ENCODE measurements at places on chromosomes 7 and 10. TPM values are rescaled to one million over a fixed set of nuclear protein-coding genes. Genes with fewer than 3 reads are reported as not detected.

The MBL2 gene
- under 0.01 TPM for total RNA-seq

The AKR1C1 gene
- 140 TPM for total RNA-seq

The NUTM2E gene
- not detected for total RNA-seq

The STRIP2 gene
- total RNA-seq = 19.7 TPM

The MGMT gene
- 18.3 TPM for total RNA-seq

The GNGT1 gene
- not detected for total RNA-seq

The ELMO1 gene
- total RNA-seq = 2.2 TPM

The KLLN gene
- total RNA-seq = 0.59 TPM

The UBTD1 gene
- total RNA-seq = 32.7 TPM

The GPR141 gene
- total RNA-seq = not detected

The ENO4 gene
- total RNA-seq = 0.29 TPM

The H2BK1 gene
- not detected for total RNA-seq

The ADAM22 gene
- total RNA-seq = 0.36 TPM

The CEP55 gene
- total RNA-seq = 4.7 TPM

The ANXA8 gene
- 0.72 TPM for total RNA-seq

The DOCK4 gene
- 31.8 TPM for total RNA-seq

The ST7 gene
- 19.9 TPM for total RNA-seq

The FRMD4A gene
- total RNA-seq = 42.4 TPM

The NKX6-2 gene
- not detected for total RNA-seq

The MYO1G gene
- 0.29 TPM for total RNA-seq

The OPN1SW gene
- total RNA-seq = not detected

The PTF1A gene
- not detected for total RNA-seq

The ENTPD1 gene
- total RNA-seq = 10.6 TPM

The TRIM50 gene
- total RNA-seq = not detected

The STAG3 gene
- total RNA-seq = 0.59 TPM

The PNLIP gene
- total RNA-seq = not detected

The HOXA7 gene
- total RNA-seq = 4.4 TPM

The FEZF1 gene
- not detected for total RNA-seq

The CCT6A gene
- total RNA-seq = 141 TPM

The FAM25A gene
- not detected for total RNA-seq

The LRWD1 gene
- 20.0 TPM for total RNA-seq

The PYROXD2 gene
- 11.6 TPM for total RNA-seq

The PNLIPRP3 gene
- 0.59 TPM for total RNA-seq

The FXYD4 gene
- total RNA-seq = not detected

The MYL7 gene
- not detected for total RNA-seq

The RASA4B gene
- 3.3 TPM for total RNA-seq

The VGF gene
- 0.36 TPM for total RNA-seq

The CROT gene
- 20.0 TPM for total RNA-seq

The LHFPL3 gene
- total RNA-seq = not detected

The GIMAP6 gene
- 0.36 TPM for total RNA-seq

The ADRA2A gene
- total RNA-seq = 0.29 TPM

The AKR1C3 gene
- 238 TPM for total RNA-seq

The ATXN7L1 gene
- total RNA-seq = 8.8 TPM

The ASB4 gene
- total RNA-seq = not detected

The C10orf53 gene
- not detected for total RNA-seq

The DIP2C gene
- total RNA-seq = 36.9 TPM

The CNTNAP2 gene
- total RNA-seq = 7.6 TPM

The RBP3 gene
- not detected for total RNA-seq

The SLC26A3 gene
- total RNA-seq = not detected
